KG1 (cell line): ENCODE measurements at places on chromosomes 1 and 21.

DNA sequence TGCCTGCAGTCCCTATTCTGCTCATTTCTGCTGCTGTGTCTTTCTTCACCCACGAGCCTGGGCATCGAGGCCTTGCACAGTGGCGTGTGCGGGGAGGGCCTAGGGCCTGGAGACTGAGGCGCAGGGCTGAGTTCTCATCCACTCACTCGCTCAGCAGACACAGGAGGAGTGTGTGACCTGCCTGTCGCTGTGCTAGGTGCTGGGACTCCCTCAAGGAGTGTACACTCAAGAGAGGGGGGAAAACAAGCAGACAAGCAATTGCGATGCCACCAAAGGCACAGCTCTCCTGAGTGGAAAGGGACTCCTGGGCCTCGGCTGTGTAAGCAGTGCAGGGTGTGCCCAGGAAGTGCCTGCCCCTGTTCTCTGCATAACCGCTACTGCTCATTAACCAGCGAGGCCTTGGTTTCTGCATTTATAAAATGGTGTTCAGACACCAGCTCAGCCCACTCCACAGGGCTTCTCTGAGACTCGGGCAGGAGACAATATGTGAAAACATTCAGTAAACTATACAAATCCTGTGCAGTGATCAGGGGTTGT, 4.2 kb downstream of the RD3 start:
- no peak for DNase-seq

GRCh38 chr21:33945652-33946270, 30.2 kb upstream of the ATP5PO start:
- DNase-seq, result no peak

GRCh38 chr1:90502194-90502593, 214.9 kb downstream of the BARHL2 start:
- no peak for DNase-seq

- no peak for DNase-seq
These were observed 9.4 kb downstream of the CORT start for GRCh38 chr1:10459184-10459583.

DNA sequence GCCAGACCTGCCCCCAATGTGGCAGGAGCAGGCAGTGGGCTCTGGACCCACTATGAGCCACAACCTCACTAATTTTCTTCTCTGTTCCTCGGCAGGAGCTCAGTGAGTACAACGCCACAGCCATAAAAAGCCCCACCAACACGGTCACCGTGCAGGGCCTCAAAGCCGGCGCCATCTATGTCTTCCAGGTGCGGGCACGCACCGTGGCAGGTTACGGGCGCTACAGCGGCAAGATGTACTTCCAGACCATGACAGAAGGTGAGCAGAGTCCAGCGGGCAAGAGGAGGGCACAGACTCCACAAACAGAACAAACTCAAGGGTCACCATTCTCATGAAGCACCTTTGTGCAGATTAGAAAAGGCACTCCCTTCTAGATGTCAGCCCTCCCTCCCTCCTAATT, 79.9 kb downstream of the LACTBL1 start:
- no peak for DNase-seq
